8988T (cell line): ENCODE measurements at places on chromosomes 2 and 18.
A peak's percentile ranks its signal among the peaks of the same experiment; 100 is the strongest.

GRCh38 chr2:144349674-144350073 lies 170.2 kb downstream of the ZEB2 start:
- no peak for DNase-seq

DNA sequence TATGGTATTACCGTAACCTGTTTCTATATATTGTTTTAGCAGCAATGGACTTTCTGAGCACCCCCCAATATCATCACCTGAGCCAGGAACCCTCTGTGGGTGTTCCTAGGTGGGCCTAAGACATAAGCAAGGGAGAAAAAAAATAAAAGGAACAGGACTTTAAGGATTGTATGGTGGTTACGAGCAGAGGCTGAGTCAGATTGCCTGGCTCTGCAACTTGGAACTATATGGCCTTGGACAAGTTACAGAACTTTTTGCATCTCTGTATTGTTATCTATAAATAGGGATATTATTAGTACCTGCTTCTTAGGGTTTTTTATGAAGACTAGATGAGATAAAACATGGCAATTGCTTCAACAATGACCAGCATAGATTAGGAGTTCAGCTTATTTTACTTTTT lies 34.9 kb downstream of the MFSD6 start:
- DNase-seq, result no peak

DNA sequence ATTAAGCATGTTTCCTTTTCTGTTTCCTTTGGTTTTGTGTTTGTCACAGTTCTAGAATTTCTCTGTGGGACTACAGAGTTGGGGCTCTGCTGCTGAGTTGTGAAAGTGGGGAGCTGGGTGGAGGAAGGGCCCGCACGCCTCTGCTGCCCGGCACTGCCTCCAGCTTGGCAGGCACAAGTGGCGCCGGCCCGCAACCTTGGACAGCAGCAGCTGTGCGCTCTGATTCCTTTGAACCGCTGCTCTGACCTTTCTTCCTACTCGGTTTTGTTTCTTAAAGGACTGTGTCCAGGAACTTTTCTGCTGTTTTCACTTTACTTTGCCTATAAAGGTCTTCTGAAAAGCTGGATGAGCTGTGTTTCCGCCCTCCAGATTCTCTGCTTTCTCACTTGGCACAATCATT lies 137.6 kb upstream of the ALPP start:
- DNase-seq, result no peak

- no peak for DNase-seq
These were observed 5.0 kb upstream of the SERPINB2 start for GRCh38 chr18:63882333-63883141.

DNA sequence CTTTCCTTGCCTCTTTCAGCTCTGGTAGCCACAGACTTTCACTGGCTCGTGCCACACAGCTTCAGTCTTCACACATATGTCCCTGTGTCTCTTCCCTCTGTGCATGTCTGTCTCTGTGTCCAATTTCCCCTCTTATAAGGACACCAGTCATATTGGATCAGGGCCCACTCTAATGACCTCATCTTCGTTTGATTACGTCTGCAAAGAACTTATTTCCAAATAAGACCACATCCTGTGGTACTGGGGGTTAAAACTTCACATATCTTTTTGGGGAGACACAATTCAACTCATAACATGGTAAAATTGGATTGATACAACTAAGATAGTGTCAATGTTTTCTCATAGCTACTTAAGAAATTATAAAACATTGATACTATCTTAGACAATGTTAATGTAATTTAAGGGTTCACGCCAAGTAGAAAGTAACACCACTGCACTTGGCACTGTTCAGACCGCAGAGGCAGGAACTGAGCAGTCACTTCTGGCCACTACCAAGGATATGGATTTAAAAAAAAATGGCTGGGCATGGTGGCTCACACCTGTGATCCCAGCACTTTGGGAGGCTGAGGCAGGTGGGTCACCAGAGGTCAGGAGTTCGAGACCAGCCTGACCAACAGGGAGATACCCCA lies 119.6 kb upstream of the EPAS1 start:
- DNase-seq, result no peak

GRCh38 chr18:45119876-45120275 lies 439.2 kb downstream of the SETBP1 start:
- no peak for DNase-seq

- no peak for DNase-seq
These were observed 223.6 kb upstream of the AGAP1 start for GRCh38 chr2:235270291-235270690.

GRCh38 chr2:47300609-47301276 lies 102.2 kb upstream of the MSH2 start:
- no peak for DNase-seq

- no peak for DNase-seq
These were observed 46.3 kb upstream of the AQP4 start for GRCh38 chr18:26911840-26912239.

DNA sequence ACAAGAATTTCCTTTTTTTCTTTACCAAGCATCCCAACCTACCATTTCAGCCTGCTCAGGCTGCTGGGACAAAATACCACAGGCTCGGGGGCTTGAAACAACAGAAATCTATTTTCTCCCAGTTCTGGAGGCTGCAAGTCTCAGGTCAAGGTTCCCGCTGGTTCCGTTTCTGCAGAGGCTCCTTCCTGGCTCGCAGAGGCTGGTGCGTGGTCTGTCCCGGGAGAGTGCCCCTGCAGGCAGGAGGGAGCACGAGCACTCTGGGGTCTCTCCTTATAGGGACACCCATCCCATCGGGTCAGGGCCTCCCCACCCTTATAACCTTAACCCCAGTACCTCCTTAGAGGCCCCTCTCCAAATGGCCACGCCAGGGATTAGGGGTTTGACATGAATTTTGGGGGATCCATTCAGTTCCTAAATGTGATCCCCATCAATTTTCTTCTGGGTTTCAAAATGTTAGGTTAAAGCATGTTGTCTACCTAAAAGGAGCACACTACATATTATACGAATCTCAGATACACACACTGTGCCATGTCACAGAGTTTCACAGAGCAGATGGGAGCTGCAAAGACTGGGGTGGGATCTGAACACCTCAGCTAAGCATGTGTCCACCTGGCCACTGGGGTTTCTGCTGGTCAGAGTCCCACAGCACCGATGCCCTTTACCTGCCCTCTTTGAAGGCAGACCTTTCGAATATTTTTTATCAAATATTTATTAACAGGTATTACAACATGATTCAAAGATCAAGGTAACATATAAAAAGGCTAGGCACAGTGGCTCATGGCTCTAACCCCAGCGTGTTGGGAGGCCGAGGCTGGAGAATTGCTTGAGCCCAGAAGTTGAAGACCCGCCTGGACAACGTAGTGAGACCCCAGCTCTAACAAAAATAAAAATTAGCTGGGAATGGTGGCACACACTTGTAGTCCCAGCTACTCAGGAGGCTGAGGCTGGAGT lies 17.6 kb upstream of the ADI1 start:
- peak; percentile 48 for DNase-seq

DNA sequence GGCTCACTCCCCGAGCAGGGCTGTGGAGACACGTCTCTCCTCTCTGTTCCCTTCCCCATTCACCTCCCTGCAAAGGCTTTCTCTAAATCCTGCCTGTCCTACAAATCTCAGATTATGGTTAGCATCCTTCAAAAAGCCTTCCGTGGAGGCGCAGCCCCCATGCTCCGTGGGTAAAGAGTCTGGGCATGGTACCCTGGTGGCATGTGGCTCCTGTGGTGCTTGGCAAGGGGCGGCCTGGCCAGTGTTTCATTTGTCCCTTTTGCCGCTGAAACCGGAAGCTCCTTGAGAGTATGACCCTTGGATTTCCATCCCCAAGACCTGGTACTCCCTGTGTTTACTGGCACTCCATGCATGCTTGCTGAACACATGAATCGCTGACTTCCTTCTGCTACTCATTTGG lies 839.3 kb upstream of the SALL3 start:
- no peak for DNase-seq

- DNase-seq, result peak; percentile 63
These were observed 83.7 kb downstream of the SDC1 start for GRCh38 chr2:20141056-20141762.
